DMS79 (cell line): ENCODE measurements at places on chromosomes 3 and 15.

- no peak for DNase-seq
Measured at GRCh38 chr3:5053021-5053831, 68.9 kb upstream of the ARL8B start.

- DNase-seq, result peak; percentile 80
Measured at GRCh38 chr3:134601539-134602439, 49.0 kb downstream of the KY start.

- no peak for DNase-seq
Measured at GRCh38 chr15:67762610-67763368, 62.5 kb upstream of the SKOR1 start.

GRCh38 chr3:40961104-40961857 lies 238.0 kb upstream of the CTNNB1 start:
- no peak for DNase-seq

DNA sequence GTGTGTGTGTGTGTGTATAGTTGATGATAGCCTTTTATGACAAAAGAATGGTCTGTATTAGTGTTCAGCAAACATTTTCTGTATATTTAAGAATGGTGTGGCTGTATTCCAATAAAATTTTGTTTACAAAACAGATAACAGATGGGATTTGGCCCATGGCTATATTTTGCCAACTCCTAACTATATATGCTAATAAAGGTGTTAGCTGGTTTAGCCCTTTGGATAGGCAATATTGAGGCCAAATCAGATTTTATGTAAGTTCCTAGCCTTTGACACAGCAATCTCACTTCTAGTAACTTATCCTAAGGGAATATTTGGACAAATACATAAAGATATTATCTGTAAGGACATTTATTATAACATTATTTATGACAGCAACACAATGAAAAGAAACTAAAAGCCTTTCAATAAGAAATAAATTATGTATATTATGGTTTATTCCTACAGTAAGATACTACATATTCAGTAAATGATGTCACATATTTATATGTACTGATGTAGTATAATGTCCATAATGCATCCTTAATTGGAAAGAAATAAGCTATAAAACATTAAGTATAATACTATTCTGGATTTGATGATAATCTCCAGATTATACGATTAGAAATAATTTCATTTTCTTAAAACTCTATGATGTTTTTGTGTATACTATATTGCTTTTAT lies 264.0 kb downstream of the RBMS3 start:
- no peak for DNase-seq

GRCh38 chr3:56125358-56126005 lies 342.8 kb downstream of the ERC2 start:
- DNase-seq, result no peak

GRCh38 chr3:99974989-99975388 lies 139.3 kb downstream of the FILIP1L start:
- DNase-seq, result no peak

DNA sequence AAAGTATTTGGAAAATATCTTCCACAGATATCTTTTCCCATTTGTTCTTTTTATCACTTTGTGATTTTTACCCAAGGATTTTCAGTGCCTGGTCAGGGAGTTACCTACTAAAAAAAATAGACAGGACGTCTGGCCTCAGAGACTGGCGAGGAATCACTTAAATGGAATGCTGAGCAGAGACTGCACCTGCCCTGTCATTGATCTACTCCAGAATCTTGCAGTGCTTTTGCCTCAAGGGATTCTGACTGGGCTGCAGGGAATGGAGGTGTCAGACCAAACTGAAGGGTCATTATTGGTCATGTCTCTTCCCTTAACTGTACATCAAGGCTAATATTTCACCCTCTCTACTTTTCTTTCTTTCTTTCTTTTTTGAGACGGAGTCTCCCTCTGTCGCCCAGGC lies 12.1 kb upstream of the RYR3 start:
- no peak for DNase-seq

DNA sequence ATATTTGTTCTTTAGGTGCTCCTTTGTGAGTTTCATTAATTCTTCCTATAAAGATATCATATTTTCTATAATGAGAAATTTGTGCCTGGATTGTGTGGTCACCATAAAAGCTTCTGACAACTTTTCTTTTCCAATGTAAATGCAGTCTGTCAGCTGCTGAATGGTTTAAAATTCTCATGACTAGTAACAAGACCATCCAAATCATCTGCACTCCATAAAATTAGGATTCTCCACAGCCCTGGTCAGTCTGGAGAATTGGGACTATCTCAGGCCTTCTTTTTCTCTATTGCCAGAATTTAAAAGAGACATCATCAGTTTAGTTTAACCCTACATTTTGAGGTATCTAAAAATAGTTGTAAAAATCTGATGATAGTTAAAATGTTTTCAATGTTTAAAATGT lies 180.9 kb downstream of the DTWD1 start:
- DNase-seq, result no peak

- no peak for DNase-seq
Measured at GRCh38 chr3:4656059-4656458, 162.9 kb downstream of the ITPR1 start.
